ENCODE measurements at places on chromosomes 16 and 17.

- DNase-seq, result no peak
Observed at GRCh38 chr17:17692353-17693252, 11.3 kb downstream of the RAI1 start.

DNA sequence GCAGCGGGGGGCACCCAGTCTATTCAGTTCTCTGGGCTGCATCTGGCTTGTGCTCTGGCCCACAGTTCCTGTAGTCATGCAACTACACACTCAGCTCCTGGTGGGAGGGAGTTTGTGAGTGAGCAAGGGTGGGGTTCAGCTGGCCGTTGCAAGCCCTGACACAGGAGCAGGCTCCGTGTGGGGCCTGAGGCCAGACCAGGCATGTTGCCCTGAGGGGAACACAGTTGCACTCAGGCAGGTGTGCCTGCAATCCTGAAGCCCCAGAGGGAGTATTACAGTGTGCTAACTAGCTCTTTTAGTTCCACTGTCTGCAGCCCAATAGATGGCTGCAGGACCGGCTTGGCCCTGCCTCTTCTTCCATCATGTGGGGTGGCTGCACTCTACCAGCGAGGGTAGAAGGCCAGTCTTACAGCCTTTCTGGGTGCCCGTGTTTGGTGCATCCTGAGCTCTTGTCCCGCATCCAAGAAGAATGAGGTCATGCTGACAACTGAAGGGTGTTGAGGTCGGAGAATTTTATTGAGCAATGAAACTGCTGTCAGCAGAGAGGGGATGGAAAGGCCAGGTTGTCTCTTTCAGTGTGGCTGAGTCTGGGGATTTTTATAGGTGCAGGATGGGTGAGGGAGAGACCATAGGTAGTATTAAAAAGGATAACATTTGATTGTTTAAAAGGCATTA, 49.9 kb upstream of the ELAC2 start:
- no peak for DNase-seq

GRCh38 chr17:51425773-51426172, 165.4 kb downstream of the UTP18 start:
- DNase-seq, result no peak

GRCh38 chr17:55089256-55089655, 120.7 kb downstream of the STXBP4 start:
- no peak for DNase-seq

DNA sequence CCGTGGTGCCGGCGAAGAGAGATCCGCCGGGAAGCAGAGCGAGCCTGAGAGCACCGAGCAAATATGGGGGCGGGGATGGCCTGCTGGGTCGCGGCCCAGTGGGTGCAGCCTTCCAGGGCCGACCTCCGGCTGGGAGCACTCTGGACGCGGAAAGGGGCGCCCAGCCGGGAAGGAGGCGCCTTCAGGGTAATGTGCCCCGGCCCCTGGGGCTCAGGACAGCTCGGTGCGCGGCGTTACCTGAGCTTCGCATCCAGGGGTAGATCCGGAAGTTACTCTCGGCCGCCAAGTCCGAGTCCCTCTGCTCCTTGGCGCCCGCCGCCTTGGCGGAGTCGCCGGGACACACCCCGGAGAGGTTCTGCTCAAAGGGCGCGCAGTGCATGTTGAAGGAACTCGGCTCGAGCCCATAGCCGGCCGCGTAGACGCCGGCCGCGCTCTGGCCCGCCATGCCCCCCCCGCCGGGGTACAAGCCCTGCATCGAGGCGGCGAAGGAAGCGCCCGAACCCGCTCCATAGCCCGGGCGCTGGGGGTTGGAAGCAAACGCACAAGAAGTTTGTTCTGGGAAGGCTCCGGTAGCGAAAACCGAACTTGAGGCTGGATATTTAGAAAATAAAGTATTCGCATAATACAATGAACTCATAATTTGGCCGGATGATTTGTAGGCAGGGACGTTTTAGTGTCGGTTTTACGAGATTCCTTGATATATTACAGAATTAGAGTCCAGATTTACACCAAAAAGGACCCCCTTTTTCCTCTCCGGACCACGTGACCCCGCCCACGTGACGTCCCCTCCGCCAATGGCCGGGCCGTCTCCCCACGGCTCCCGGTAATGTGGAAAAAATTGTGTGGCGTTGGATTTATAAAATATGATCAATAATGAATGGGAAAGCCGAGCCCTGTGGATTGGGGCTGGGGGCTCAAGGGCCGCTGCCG, at the start of gene HOXB7:
Gene HOXB7, minus strand, starts transcription at position 736 of the 930 bp plus-strand sequence. Its CDS starts 99 bp downstream, at position 637.
- DNase-seq, result peak; percentile 77

DNA sequence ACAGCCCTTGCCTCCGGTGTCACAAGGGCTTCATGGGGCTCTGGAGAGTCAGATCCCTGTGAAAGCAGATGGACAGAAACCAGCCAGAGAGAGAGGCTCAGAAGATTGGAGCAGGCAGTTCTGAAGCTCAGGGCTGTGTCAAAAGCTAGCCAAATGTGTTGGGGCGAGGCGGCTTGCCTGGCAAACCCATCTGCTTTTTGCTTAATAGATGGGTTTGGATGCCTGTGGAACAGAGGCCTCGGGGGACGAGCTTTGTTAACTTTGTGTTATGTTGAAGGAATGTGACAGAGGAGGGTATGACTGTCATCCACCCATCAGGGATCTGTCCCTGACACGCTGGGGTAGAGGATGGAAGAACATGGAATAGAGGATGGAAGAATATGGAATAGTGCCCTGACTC, 21.0 kb upstream of the SLC12A3 start:
- DNase-seq, result no peak

DNA sequence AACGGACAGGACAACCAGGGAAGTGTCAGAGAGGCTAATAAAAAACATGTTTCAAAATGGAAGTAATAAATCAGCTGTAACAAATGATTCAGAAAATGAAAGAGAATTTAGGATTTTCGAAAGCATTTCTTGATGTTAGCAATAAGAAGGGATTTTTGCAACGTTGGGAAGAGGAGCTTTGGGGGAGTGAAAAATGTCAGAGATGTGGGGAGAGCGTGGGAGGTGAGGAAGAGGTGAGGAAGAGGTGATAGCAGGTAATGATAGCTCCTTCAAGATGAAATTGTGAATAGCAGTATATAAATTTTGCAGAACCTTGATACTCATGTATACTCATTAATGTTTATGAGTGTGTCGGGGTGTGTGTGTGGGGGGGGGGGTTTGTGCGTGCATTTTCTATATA, 76.2 kb upstream of the COX10 start:
- no peak for DNase-seq

- no peak for DNase-seq
Observed at GRCh38 chr17:51699303-51699702, 439.0 kb downstream of the UTP18 start.

Data from activated naive CD4-positive, alpha-beta T cell treated with anti-CD3 and anti-CD28 coated beads for 36 hours (primary cell).